ENCODE measurements at places on chromosomes 2 and 18.

GRCh38 chr2:113275556-113276215 lies 3.0 kb downstream of the PAX8 start:
- DNase-seq: no peak

- DNase-seq: no peak
Observed at GRCh38 chr2:40556739-40557138, 104.8 kb upstream of the SLC8A1 start.

GRCh38 chr2:74514368-74515270 lies at the start of gene TLX2:
Gene TLX2, plus strand, starts transcription at chr2:74514450. Its CDS starts 357 bp downstream, at chr2:74514807.
- DNase-seq: no peak

- DNase-seq: no peak
Observed at GRCh38 chr2:95702471-95702870, 110.7 kb downstream of the TRIM43 start.

GRCh38 chr2:72136933-72137497 lies 10.6 kb downstream of the CYP26B1 start:
- DNase-seq: no peak

GRCh38 chr2:85751627-85752026 lies 2.2 kb upstream of the ATOH8 start:
- no peak for DNase-seq

- no peak for DNase-seq
Observed at GRCh38 chr2:33077844-33078243, 131.1 kb downstream of the LTBP1 start.

GRCh38 chr18:44761812-44762211 lies 81.1 kb downstream of the SETBP1 start:
- DNase-seq: no peak

GRCh38 chr2:126995621-126996377 lies 97.1 kb downstream of the TEX51 start:
- DNase-seq: no peak

DNA sequence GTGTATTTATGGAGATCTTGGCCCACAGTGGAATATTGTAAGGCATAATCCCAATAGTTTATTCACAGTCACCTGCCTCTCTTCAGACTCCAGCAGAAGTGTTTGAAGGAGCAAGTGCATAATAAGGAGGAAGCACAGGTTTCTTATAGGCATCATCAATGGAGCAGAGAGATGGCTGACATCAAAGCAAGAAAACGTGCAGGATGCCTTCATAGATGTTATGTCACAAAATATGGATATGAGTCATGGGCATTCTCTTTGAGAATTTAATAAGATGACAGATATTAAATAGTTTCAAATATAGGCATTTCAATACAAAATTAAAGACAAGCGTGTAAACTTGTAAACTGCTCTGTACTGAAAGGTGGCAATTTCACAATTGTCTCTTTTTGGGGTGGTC lies 4.0 kb upstream of the RND3 start:
- no peak for DNase-seq

DNA sequence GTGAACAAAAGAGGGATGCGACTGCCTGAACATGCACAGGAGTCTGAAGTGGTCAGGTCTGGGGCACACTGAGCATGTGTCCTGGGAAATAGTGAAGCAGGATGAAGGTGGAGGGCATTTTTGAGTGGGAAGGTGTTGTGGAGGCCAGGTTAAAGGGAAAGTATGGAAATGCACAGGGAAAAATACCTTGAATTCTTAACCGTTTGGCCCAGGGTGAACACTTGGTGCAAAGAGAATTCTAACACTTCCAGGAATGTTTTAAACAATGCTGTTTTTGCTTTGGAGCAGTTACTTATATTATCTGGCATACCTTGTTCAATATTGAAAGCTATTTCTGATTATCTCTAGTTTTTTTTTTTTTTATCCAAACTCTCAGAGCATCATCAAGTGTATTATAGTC lies 623.5 kb downstream of the DCC start:
- no peak for DNase-seq

DNA sequence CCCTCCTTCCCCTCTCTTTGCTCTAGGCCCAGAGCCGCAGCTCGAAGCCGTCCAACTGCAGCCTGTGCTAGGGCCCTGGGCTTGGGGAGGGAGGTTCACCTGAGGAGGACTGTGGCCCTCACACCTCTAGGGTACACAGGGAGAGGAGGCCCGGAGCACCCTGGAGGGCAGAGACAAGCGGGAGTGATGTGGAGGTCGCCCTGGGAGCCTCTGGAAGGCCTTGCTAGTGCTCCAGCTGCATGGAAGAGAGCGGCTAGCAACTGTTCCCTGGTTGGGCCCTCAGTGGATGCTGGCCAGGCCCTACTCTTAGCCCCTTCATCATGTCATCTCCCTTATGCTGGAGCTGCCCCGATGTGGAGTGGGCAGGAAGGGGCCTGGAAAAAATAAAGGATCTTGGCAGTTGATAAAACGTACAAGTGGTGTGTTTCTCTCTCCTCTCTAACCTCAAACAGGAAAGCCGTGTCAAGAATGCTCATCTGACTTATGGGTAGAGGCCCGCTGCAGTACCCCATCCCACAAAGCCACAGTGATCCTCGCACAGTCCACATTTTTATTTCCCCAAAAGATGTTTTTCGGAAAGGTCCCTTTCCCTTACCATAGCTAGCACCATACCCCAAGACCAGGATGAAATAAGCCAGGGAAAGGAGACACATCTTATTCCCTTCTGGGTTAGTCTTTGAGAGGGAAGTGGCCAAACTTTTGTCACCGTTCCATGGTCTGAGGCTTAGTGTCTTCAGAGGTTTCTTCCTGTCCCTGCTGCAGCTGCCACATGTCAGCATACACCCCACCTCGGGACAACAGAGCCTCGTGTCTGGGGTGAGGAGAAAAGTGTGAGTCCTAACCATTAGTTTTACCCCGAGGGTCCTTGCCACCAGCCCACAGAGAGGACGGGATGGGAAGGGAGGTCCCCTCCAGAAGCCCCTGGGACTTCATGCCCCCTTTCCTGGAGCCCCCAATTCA lies 2.9 kb downstream of the ZFAND2B start:
- no peak for DNase-seq

DNA sequence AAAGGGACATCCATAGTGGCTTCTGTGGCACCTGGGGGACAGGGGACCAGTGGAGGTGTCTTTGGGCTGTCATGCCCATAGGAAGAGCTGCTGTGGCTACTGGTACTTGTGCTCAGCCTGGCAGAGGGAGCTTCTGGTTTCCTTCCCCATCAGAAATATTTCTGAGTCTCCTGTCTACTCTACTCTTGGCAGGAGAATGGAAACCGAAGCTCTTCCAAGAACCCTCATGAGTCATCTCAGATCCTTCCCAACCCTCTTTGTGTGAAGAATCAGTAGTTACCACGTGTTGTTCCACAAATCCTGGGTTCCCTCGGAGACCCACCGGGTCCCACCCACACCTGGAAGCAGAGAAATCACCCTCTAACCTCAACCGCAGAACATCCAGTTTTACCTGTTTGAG lies 234.9 kb downstream of the FHOD3 start:
- no peak for DNase-seq

DNA sequence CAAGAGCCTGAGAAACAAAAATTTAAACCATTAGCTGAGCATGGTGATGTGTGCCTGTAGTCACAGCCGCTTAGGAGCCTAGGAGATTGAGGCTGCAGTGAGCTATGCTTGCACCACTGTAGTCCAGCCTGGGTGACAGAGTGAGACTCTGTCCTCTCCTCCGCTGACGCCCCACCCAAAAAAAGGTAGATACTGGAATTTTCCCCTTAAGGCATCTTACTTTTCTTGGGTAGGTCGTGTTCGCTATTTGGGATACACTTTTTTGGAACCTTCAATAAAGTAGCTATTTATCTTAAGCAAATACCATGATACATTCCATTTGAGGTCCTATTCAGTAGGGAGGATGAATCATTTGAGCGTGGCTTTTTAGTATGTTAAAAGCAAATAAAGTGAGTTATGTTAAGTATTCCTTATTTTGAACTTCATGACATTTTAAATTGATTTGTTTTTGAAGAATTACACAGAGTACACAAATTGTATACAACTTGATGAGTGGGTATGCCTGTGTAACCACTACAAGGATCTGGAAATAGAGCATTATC lies 38.7 kb downstream of the RALBP1 start:
- peak; percentile 60 for DNase-seq

- no peak for DNase-seq
Observed at GRCh38 chr2:134406311-134406710, 152.4 kb downstream of the MGAT5 start.
